GM13977 (cell line): ENCODE measurements at places on chromosomes 16 and 17.

DNA sequence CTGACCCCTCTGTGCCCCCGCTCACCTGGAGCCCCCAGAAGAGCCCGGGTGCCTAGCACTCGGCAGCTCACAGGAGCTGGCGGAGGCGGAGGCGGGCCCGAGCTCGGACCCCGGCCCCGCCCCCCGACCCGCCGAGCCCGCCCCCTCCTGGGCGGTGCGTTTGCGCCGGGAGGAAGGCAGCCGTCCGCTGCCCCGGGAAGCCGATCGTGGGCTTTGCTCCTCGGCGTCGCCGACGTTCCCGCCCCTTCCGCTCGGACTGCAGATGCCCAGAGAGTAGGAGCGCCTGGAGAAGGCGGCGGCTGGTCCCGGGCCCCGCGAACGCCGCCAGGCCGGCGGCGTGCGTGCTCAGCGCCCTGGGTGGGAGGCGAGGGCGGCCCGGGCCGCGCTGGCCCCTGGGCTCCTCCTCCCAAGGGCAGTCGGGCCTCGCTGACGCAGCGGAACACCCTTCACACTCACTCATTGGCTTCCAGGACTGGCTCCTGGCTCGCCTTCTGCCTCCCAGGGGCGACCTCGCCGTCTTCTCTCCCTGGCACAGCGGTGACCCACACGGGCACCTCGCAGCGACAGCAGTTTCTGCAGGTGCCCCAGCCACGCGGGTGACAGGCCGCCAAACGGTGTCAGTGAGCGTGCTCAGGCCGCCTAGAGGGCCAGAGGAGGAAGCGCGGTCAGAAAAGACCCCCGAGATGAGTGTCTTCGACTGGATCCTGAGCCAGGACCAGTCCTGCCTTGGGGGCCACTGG, at the start of gene PLSCR3:
Gene PLSCR3 (minus strand): TSS at position 74 of the 740 bp plus-strand sequence. CDS start 415 bp downstream, outside the sequence.
- peak; percentile 99 for DNase-seq

DNA sequence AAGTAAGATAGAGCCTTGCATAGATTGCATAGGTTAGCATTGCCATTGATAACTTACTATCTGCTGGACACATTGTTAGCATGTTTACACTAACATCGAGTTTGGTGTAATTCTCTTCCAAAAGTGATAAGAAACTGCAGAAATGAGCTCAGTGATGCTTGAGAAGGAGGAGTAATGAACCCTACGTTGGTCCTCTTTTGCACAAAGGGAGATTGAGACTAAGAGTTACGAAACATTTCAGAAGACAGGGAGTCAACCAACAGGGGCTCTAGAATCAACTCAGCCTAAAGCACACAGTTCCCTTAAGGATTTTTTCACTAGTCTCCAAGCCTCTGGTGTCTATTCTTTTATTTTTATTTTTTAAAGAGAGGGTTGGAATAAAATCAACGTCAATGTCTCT, 6.8 kb downstream of the CCL7 start:
- no peak for DNase-seq

- DNase-seq: no peak
Measured at GRCh38 chr16:67098599-67098998, 11.1 kb upstream of the PHAF1 start.

- no peak for DNase-seq
Measured at GRCh38 chr16:75289189-75289588, 37.8 kb upstream of the BCAR1 start.

DNA sequence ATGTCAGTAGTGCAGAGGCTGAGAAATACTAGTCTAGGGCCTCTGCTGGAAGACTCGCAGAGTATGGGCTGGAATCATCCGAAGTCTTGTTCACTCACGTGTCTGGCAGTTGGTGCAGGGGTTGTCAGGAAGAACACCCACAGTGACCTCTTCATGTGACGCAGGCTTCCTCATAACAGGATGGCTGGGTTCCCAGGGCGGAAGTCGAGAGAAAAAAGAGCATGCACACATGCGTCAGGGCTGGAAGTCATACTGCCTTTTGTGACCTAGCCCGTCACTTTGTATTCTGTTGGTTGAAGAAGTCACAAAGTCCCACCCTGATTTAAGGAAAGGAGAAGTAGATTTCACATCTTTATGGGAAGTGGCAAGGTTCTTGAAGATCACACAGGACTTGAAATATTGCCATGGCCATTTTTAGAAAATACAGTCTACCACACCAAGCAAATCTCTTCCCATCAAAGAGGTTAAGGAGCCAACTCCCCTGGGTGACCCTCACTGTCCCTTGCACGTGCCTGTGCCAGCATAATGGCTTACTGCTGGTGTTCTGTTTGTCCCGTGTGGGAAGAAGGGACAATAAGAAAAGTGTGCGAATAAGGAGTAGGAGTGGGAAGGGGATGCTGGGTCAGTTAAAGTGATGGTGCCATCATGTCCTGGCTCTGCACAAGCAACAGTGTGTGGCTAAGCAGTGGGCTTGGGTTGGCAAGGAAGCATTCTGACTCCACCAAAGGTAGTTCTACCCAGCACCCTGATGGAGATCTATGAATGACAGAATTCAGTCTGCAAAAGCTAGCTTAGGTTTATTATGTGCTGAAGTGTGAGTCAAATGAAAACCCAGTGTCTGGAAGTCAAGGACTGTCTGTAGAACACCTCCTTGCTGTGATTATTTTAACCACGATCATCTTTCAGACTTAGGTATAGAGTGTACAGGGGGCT, 28.1 kb downstream of the HEATR3 start:
- peak; percentile 24 for DNase-seq
